ENCODE measurements at places on chromosomes 12 and 14. TPM values are rescaled to one million over a fixed set of nuclear protein-coding genes. Genes with fewer than 3 reads are reported as not detected.

The KICS2 gene
- total RNA-seq: 7.1 TPM

The GLIPR1L1 gene
- not detected for total RNA-seq

The EGLN3 gene
- total RNA-seq: 6.8 TPM

The LAG3 gene
- 0.05 TPM for total RNA-seq

The RASAL1 gene
- 0.33 TPM for total RNA-seq

The KLRF1 gene
- total RNA-seq: not detected
